ENCODE measurements at places on chromosomes 2 and 18. TPM values are rescaled to one million over a fixed set of nuclear protein-coding genes. Genes with fewer than 3 reads are reported as not detected.

The FLACC1 gene
- 1.5 TPM for total RNA-seq

DNA sequence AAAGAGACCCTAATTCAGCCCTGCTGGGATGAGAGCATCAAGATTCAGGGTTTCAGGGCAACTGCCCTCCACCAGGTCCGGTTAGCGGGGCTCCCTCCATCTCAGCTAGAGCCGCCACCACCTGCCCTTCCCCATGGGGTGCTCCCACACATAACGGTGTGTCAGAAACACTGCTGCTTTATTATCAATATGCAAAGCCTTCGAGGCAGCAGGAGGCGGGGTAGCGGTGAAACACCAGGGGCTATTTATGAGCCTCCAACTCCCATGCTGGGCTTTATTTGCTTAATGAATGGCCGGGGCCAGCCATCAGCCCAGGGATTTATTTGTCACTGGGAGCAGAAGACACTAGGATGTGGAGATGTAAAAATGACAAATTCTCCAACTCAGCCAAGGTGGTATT lies 109.8 kb downstream of the GALNT14 start:
- DNase-seq: no peak

DNA sequence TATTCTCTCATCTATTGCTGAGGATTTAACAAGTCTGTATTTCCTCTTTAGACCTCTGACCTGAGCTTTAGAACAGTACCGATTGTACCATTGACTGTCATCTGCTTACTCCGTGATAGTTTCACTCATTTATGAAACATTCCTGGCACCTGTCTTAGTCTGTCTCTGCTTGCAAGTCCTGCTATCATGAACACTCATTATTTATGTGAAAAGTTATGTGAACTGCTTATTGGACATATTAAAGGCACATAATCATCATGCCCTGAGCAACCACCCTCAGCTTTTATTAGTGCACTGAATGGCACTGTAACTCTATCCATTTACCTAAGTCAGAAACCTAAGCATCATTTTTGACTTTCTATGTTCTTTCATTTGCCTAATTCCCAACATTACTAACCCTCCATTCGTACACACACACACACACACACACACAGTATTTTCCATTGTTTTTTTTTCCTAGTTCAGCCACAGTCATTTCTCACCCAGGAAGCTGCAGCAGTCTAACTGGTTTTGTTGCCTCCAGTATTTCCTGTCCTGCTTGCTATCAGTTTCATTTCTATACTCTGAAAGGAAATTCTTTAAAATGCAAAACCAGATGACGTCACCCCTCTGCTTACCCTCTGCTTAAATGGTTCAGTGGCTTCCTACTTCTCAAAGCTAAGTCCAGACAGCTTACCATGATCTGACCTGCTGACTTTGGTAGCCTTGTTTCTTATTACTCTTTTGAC lies 146.1 kb downstream of the HAUS1 start:
- DNase-seq: no peak

DNA sequence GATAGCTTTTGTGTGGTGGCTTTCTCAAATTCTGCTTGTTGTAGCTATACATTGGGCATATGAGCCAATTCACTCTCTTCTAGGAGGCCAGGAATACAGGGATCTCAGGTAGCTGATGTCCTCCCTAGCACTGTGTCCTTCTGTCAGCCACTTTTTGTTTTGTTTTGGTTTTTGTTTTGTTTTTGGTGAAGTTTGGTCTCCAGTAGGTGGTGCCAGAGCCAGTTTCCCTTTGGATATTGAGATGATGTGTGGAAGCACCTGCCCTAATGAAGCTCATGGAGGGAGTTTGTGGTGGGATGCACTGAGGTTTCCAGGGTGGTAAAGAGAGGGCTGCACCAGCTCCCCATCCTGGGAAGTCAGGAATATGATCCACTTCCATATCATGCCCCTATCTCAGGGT lies 100.5 kb upstream of the VWC2L start:
- DNase-seq: no peak
